Activated CD4-positive, CD25-positive, alpha-beta regulatory T cell treated with anti-CD3 and anti-CD28 coated beads, Interleukin-2, amount 50 U/mL, for 72 hours (primary cell): ENCODE measurements at places on chromosomes 7 and 10.

- DNase-seq, result no peak
Measured at GRCh38 chr10:6191569-6191968, 11.2 kb upstream of the PFKFB3 start.

- no peak for DNase-seq
Measured at GRCh38 chr7:16774294-16774693, 20.7 kb downstream of the TSPAN13 start.

DNA sequence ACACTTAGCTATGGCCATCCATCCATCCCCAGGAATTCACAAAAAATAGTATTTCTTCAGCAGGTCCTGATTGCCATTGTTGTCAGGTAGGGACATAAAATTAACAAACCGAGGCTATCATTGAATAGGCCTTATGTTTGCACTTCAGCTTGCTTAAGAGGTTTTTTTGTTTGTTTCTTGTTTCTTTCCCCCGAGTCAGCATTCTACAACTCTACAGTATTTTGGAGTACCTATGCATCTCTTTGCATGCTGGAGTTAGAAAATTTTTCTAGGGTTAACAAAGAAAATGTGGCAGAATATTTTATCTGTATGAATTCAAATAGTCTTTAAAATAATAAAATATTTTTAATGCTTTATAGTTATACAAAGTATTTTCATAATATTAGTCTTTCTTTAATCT is 26.3 kb downstream of the CHRM2 start:
- no peak for DNase-seq

- no peak for DNase-seq
Measured at GRCh38 chr7:128254470-128254869, 13.4 kb downstream of the LEP start.

DNA sequence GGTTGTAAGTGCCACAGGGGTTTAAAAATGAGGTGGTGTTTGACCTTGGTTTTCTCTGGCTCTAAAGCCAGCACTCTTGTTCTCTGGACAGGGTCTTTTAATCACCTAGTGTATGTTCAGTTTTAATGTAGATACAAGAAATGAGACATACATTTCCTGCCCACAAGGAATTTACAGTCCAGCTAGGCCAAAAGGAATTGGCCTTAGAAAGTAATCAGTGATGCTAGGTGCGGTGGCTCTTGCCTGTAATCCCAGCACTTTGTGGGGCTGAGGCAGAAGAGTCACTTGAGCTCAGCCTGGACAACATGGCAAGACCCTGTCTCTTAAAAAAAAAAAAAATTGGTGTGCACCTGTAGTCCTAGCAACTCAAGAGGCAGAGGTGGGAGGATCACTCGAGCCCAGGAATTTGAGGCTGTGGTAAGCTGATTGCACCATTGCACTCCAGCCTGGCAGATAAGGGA is 100.2 kb downstream of the LRMDA start:
- DNase-seq, result no peak

DNA sequence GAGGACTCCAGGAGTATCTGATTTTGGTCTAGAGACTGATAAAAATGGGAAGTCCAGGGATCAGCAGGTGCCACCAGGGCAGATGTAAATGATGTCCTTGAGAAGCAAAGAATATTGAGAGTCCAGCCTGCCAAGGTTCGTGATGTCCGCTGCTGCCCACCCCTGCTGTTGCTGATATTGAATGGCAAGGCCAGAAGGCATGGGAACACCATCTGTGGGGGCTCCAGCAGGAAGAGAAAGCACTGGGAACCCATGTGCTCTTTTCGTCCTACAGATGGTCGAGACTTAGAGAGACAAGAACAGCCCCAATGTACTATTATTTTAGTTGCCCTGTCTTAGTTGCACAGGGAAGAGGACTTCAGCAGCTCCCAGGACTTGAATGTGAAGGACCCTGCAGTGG is 363.9 kb downstream of the GALNT17 start:
- DNase-seq, result no peak

GRCh38 chr7:66321283-66321682 is 116.1 kb downstream of the TPST1 start:
- no peak for DNase-seq

DNA sequence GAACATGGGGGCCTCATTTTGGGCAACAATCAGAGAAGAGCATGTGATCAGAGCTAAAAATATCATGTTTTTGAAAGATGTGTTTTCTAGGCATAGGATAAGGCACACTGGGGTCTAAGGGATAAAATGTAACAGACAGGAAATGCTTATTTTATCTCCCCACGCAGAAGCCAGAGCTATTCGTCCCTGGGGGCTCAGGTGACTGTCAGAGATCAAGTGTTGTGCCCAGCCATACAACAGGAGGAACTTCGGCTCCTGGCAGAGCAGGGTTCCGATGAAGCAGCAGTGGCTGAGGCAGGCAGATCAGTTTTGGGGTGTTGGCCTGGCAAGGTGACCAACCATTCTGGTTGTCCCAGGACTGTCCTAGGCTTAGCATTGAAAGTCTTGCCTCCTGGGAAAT is 15.2 kb downstream of the NPY start:
- no peak for DNase-seq

- DNase-seq, result no peak
Measured at GRCh38 chr10:118944959-118945633, 84.4 kb upstream of the NANOS1 start.

- no peak for DNase-seq
Measured at GRCh38 chr7:116840256-116840655, 22.1 kb upstream of the CAPZA2 start.

GRCh38 chr10:17676919-17677318 is 33.0 kb downstream of the STAM start:
- DNase-seq, result no peak

GRCh38 chr10:72622271-72622670 is 3.6 kb downstream of the MICU1 start:
- no peak for DNase-seq

DNA sequence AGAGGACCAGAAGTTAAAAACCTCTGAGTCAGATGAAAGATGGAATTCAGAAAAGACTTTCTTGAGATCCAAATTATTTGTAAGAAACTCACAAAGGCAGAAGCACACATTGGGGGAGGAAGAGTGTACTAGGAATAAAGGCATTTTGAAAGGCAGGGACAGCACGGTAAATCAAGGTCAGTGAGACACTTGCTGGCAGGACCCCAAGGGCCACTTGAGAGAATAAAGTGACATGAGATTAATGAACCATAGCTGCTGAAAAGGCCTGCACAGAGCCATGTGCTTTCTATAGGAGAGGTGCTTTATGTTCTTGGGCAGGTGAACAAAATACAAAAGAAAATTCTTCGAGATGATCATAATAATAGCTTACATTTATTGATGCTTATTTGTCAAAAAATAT is 929.9 kb upstream of the MBL2 start:
- DNase-seq, result no peak

DNA sequence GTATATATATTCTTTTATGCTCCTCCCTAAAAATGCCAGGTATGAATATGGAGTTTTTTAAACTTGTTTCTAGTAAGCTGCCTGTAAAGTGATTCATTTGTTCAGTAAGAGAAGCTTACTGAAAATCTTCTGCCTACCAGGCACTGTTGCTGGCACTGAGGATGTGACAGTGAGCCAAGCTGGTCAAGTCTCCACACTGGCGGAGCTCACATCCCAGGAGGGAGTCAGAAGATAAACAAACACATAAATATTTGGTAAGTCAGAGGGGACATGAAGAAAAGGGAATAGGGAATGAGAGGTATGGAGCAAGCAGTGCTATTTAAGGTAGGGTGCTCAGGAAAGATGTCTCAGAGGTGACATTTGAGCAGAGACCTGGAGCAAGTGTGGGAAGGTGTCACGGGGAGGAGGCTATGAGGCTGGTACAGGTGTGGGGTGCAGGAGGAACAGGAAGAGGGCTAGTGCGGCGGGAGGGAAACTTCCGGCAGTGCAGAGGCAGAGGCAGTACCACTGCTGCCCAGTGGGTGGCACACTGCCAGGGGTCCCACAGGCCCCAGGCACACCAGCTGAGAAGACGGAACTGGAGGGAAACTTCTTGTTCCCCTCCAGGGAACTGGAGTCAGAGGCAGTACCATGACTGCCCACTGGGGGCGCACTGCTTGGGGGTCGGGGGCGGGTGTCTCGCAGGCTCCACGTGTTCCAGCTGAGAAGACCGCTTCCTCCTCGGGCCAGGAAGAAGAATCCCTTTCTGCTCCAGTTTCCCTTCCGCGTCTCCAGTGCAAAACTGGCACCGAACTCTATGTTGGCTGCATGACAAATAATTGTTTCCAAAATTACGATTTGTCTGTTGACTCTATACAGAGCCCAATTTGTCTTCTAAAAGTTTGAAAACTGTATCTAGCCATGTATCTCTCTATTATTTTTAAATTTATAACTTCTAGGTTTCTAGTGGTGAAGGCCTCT is 161.0 kb downstream of the TEX36 start:
- no peak for DNase-seq

DNA sequence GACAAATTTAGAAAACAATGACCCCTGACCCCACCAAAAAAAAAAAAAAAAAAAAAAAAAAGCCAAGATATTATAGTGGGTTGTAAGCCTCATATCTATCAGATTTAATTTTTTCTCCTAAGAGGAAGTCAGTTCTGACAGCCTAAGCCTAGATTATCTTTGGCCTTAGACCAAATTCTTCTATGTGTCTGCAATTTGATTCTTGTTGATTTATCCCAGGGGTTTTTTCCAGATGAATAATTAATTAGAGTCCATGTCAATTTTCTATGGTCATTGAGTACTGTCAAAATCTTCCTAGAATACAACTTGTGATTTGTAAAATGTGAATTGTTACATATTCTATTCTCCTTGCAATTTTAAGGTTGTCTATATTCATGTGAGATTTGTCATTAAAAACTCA is 151.6 kb upstream of the CACNA2D1 start:
- DNase-seq, result no peak

GRCh38 chr7:142557971-142558582 is 191.2 kb upstream of the PRSS1 start:
- peak; percentile 49 for DNase-seq

GRCh38 chr10:50625649-50626132 is 1.9 kb upstream of the SGMS1 start:
- no peak for DNase-seq

- DNase-seq, result no peak
Measured at GRCh38 chr10:82625512-82626189, 750.7 kb downstream of the NRG3 start.

DNA sequence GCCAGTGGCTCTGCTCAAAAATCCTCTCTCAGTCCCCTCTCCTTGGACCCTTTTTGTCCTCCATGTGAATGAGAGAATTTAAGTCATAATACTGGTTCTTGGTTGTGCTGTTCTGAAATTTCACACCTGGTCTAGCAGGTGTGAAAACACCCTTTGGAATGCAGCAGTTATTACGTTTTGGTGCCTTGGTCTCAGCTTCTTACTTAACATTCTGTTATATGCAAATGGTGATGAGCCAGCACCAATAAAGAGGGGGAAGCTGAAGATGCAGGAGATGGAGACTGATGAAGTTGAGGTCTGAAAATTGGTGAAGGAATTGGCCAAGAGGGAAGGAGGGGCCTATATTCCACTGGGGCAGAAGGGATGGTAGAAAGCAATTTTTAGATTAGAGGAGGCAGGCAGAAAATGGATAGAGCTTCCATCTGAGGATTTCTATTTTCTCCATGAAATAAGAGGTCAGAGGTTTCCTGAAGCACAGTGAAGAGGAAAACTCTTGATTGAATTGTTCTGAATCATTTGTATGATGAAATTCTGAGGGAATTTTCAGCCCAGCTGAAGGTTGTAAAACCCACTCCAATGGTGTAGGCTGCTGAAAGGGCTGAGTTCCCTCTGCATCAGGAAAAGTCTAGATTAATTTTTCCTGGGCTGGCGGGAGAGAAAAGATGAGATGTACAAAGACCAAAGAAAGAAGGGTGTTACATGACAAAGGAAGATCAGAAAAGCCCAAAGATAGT is 94.0 kb upstream of the FAM180A start:
- no peak for DNase-seq

DNA sequence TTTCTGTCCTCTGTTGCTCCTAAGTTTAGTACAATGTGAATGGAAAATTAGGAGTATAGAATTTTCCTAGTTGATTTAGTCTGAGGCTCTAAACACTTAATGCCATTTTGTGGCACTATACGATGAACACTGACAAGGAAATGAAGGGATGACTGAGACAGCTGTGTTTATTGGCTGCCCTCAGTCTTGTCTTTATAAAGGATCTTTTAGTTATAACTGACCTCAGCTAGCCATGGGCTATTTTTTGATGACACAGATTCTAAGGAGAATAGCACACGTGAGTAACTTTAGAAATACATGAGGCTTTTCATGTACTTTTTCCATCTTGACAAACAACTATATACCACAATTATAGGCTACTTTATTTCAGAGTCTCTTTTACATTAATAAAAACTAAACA is 113.7 kb downstream of the PRKG1 start:
- DNase-seq, result no peak

DNA sequence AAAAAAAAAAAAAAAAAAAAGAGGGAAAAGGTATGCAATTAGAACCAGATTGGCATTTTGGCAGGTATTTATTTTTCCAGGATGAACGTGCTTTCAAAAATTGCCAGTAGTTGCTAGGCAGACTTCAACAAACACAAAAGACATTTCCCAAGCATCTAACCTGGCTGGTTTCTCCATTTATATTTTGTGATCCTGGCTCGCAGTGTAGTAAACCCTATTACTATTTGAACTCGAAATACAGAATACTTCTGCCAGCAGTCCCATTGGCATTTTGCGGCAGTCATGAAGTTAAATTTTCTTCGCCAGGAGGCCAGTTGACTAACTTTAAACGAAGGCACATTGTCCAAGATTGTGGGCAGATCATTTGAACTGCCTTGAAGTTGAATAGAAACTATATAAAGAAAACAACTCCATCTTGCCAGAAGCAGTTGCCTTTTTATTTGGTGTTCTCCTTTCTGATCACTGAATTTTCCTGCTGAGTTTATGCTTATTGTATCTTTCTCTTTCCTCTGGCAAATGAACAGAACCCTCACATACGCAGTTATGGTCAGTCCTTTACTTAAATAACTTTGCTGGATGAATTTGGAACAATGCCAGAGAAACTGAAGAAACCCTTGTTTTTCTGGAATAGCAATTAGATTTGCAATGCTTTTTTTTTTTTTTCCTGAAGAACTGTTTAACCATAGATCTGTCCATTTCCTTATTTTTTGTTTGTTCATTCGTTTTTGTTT is 132.9 kb downstream of the BICC1 start:
- DNase-seq, result no peak

DNA sequence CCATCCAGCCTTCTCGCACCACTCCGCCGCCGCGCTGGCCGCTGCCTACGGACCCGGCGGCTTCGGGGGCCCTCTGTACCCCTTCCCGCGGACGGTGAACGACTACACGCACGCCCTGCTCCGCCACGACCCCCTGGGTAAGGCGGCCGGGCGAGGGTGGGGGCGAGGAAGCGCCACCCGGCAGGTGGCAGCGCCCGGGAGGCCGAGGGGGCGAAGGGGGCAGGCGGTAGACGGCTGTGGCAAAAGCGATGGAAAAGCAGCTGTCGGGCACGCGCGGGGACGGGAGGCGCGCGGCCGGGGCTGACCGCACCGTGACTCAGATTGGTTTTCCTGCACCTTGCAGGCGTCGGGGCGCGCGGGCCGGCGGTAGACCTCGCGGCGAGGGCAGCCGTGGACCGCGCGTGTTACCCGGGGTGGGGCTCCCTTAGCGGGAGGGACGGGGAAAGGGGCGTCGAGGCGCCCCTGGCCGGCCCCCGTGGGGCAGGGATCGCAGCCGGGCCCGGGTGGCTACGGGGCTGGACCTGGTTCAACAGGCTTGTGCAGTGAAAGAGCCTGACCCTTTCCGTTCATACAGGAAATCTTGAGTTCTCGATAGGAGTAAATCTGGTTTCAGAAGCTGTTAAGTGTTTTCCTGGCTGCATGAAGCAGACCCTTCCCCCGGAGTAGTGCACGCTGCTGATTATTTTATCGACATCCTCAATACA is 608 bp downstream of the HHEX start:
- peak; percentile 68 for DNase-seq
